Hematopoietic multipotent progenitor cell treated with erythropoietin and hydrocortisone succinate and interleukin-3 and kit ligand, for 15 days (in vitro differentiated cells): ENCODE measurements at places on chromosomes 11 and 22.

- DNase-seq = no peak
Observed at GRCh38 chr22:39384750-39385480, 14.7 kb upstream of the TAB1 start.

GRCh38 chr11:57658023-57658361 lies 430 bp downstream of the CLP1 start:
- DNase-seq = no peak

GRCh38 chr11:77063861-77064260 lies 2.9 kb upstream of the CAPN5 start:
- DNase-seq = no peak

GRCh38 chr11:65448074-65448417 lies 25.4 kb downstream of the NEAT1 start:
- no peak for DNase-seq

DNA sequence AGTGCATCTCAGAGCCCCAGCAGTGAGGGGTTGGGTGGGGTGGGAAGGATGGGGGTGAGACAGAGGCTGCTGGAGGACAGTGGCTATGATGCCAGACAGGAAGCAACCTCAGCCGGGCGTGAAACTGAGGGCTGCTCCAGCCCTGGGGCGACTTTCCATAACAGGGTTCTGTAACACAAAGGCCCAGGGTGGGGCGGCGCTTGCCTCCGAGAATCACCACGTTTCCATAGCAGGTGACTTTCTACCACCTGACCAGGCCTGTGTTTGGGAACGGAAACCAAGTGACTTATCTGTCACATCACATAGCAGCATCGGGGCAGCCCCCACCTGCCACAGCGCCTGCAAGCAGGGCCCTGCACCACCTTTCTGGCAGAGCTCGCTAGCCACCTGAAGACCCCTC lies 85.8 kb downstream of the TRMU start:
- no peak for DNase-seq
